ENCODE measurements at places on chromosomes 13 and 19.

DNA sequence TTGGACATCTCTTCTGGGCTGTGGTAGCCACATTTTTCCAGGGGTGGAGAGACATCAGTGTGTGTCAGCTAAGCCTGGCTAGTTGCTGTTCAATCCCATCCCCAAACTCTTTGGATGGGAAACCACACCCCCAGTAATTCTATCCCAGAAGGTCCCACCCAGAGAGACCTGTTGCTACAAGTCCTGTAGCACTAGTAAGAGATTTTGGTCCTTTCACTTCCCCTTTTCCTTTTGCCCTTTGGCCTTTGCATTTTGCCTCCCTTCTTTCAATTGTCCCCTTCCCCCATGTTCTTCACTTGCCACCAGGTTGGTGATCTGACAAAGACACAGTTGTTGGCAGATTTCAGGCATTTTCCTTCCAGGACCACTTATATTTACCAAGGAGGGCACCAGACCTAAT is 3.8 kb downstream of the CBY2 start:
- no peak for DNase-seq

DNA sequence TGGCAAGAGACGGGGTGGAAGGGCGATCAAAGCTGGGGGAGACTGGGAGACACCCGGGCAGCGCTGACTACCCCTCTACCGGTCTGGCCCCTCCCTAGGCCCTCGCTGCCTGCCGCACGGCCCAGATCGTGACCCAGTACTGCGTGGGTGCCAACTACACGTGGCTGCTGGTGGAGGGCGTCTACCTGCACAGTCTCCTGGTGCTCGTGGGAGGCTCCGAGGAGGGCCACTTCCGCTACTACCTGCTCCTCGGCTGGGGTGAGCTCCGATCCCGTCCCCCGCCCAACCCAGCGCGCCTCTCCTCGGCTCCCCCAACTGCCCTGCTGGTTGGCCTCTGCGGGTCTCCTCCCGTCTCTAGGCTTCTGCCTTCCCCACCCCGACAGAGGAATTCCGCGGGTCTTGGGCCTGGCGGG is 8.8 kb downstream of the GIPR start:
- DNase-seq: no peak

- DNase-seq: no peak
These were observed 12.5 kb upstream of the CHERP start for GRCh38 chr19:16554776-16555175.

DNA sequence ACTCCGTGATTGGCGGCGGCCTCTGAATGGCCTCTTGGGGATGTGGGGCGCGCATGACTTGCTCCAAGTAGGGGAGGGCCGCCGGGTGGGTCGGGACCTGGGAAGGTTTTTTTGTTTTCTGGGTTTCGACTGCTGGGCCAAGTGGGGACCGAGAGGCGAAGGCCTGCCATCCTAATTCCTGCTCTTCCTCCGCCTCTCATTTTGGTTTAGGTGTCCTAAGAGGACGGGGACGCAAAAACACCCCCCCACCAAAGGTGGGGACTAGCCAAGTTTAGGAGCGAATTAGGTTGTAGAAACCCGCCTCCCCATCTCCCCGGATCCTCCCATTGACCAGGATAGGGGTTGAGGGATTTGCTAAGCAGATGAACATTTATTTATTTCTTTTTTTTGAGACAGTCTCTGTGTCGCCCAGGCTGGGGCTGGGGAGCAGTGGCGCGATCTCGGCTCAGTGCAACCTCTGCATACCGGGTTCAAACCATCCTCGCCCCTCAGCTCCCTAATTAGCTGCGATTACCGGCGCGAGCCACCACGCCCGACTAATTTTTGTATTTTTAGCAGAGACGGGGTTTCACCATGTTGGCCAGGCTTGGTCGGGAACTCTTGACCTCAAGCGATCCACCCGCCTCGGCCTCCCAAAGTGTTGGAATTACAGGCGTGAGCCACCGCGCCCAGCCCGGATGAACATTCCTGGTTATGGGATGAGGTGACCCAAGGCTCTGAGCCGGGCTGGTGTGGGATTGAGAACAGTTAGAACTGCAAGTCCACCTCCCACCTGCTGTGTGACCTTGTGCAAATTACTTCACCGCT is 838 bp downstream of the PPP2R1A start:
- no peak for DNase-seq

DNA sequence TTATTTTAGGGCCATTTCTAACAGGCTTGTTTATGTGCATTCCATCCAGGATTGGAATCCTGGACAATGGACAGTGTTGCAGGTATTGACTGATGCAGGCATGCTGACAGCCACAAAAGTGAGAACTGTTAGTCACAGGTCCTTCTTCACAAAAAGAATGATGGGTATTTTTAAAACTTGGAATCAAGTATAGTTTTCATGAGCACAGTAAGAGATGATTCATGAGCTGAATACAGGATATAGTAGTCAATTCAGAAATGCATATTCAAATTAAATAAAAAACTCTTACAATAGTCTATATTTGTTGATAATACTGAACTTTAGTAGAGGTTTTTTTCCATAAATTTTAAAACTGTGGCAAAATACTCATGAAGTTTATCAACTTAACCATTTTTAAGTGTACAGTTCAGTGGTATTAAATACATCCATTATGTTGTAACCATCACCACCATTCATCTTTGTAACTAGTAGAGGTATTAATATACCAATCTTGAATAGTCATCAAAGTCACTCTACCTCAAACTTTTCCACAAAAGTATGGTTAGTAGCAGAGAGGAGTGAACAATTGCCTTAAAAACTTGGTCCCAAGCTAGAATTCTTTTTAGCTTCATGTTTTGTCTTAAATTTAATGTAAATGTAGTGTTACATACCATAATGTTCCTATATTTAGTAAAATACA is 79.5 kb downstream of the KCNRG start:
- no peak for DNase-seq

Data from NCI-H1694 treated with DMSO at 0.1 percent for 48 hours (cell line).